B cell (primary cell): ENCODE measurements at places on chromosomes 2 and 18. TPM values are rescaled to one million over a fixed set of nuclear protein-coding genes. Genes with fewer than 3 reads are reported as not detected.
A peak's percentile ranks its signal among the peaks of the same experiment; 100 is the strongest.

CCL20 gene
- polyA plus RNA-seq = 0.26 and 0.31 TPM in 2 replicates

DNA sequence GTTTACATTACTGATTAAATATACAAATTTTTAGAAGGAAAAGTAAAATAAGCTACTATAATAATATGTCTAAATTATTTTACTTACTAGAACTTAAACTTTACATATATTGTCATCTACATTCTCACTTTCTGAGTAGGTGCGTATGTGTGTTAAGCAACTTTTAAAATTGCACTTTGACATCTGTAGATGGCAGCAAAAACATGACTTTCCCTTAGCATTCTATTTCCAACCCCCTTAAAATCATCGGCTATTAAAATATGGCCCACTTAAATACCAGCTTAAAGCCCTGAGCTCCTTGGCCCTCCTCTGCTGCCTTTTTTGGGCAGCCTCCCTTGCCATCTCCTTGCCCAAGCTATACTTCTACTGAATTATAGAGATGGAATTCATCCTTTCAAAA lies 78.0 kb downstream of the UPP2 start:
- peak; percentile 20 for DNase-seq

DNA sequence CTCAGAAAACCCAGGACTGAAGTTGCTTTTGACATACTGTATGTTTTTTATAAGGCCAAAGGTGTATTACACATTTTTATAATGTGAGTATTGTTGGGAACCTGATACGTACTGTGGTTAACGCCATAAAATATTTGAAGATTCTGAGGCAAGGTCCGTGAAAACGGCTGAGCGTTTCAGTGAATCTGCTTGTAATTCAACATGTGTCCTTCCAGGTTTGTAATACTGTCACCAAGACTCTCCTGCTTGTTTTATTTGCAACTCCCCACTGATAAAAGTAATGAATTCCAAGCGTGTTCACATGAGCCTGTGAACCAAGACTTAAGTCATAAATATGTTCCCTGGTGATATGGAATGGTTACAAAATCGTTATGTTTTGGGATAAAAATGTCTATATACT lies 23.9 kb upstream of the FRZB start:
- no peak for DNase-seq

- DNase-seq = no peak
These were observed 152.9 kb upstream of the NOSTRIN start for GRCh38 chr2:168649562-168649961.
